ENCODE measurements at places on chromosomes 5 and 9.

GRCh38 chr5:95440825-95441224 lies 49.7 kb downstream of the FAM81B start:
- no peak for DNase-seq

- no peak for DNase-seq
Measured at GRCh38 chr9:117677572-117677971, 26.6 kb upstream of the TLR4 start.

DNA sequence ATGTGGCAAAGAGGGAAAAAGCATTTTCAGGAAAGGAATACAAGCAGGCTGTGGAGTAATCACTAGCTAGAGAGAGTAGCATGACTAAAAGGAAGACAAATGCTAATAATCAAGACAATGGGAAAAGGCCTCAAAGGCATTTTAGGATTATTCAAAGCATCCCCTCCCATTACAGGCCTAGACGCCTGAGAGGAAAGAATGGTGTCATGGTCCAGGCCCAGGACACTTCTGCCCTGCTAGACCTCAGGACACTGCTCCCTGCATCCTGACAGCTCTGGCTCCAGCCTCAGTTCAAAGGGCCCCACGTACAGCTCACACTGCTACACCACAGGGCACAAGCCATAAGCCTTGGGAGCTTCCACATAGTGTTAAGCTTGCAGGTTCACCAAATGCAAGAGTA lies 40.8 kb upstream of the SHISAL2B start:
- no peak for DNase-seq

DNA sequence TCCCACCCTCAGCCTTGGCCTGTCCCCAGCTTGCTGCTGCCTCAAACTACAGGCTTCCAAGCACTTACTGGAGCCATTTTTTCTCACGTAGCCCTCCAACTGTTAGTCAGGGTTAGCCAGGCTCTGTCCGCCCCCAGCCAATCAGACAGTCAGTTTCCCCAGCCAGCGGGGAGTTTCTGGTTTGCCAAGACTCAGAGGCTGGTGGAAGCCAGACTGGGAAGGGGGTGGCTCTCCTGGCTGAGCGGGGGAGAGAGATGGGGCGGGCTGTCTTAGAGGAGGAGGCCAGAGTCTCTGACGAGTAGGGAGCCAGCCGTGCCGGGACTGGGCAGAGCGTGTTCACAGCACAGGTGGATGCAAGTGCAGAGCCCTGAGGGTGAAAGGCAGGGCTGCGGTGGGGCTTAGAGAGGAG lies 15.3 kb downstream of the PROP1 start:
- no peak for DNase-seq

- no peak for DNase-seq
Measured at GRCh38 chr5:59287361-59287760, 606.2 kb downstream of the PDE4D start.

DNA sequence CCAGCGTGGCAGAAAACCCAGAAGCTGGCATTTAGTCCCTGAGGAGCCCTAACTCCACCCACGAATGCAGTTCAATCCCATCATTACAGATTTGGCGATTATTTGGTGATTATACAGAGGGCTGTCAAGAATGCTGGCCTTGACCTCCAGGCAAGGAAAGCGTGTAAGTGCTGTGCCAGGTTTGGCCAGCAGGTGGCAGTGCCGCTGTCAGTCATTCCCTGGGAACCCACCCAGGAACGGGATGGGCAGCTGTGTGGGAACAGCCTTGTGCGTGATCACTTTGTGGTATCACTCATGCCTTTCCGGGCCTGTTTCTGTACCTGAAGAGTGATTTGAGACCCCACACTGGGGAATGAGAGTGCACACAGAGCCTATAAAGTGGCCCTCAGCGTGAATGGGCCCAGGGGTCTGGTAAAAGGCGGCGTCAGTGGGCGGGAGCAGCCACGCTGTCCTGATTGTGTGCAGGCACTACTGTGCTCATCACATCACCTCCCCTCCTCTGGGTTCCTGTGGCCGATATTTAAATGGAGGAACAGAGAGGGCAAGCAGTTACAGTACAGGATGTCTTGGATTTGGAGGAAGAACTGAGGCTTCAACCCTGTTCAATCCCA lies 215.6 kb downstream of the ROR2 start:
- peak; percentile 5 for DNase-seq

GRCh38 chr9:31950756-31951155 lies 433.7 kb upstream of the ACO1 start:
- no peak for DNase-seq

GRCh38 chr9:102445181-102445747 lies 549.9 kb upstream of the CYLC2 start:
- DNase-seq: no peak

DNA sequence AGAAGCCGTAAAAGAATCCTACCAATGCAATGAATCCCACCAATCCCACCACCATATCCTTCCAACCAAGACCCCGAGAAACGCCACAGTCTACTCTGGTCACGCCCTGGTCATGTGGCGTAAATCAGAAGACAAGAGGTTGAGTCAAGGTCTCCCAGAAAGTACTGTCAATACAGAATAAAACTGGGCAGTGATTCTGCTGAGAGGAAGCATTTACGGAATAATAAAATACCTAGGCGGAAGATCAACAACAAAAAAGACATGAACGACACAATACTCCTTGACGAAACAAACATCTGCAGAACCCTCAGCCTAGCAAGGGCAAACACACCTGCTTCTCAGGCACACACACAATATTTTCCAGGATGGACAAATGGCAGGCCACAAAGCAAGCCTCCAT lies 62.8 kb downstream of the GOLM1 start:
- DNase-seq: no peak

GRCh38 chr9:90307891-90308290 lies 334.7 kb downstream of the DIRAS2 start:
- DNase-seq: no peak

- DNase-seq: no peak
Measured at GRCh38 chr5:175746851-175747250, 89.0 kb downstream of the HRH2 start.

- no peak for DNase-seq
Measured at GRCh38 chr9:91571036-91571435, 147.4 kb upstream of the NFIL3 start.

GRCh38 chr9:130983970-130984369 lies 25.0 kb upstream of the LAMC3 start:
- no peak for DNase-seq

- DNase-seq: no peak
Measured at GRCh38 chr5:14118551-14119320, 24.4 kb upstream of the TRIO start.

- DNase-seq: no peak
Measured at GRCh38 chr9:2193552-2193951, 178.4 kb downstream of the SMARCA2 start.

- no peak for DNase-seq
Measured at GRCh38 chr5:147418613-147419012, 91.3 kb downstream of the DPYSL3 start.

GRCh38 chr5:102777099-102777498 lies 22.0 kb downstream of the PAM start:
- no peak for DNase-seq

DNA sequence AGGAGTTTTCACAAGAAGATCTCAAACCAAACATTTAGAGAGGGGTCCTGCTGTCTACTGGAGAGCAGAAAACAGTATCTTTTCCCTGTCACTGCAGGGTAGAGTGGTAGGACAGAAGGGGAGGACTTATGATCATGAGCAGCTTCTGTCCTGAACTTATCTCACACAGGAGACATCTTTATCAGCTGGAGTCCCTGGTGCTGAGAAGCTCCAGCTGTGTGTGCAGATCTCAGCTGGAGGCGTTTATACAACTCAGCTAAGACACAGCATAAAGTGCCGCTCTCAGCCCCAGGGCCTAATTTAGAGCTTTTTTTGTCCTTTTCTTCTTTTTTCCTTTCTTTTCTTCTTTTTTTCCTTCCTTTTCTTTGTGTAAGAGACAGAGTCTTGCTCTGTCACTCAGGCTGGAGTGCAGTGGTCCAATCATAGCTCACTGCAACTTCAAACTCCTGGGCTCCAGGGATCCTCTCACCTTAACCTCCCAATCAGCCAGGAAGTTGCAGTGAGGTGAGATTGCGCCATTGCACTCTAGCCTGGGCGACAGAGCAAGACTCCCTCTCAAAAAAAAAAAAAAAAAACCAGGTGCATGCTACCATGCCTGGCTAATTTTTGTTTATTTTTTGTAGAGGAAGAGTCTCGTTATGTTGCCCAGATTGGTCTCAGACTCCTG lies 31.9 kb downstream of the CCDC125 start:
- no peak for DNase-seq

DNA sequence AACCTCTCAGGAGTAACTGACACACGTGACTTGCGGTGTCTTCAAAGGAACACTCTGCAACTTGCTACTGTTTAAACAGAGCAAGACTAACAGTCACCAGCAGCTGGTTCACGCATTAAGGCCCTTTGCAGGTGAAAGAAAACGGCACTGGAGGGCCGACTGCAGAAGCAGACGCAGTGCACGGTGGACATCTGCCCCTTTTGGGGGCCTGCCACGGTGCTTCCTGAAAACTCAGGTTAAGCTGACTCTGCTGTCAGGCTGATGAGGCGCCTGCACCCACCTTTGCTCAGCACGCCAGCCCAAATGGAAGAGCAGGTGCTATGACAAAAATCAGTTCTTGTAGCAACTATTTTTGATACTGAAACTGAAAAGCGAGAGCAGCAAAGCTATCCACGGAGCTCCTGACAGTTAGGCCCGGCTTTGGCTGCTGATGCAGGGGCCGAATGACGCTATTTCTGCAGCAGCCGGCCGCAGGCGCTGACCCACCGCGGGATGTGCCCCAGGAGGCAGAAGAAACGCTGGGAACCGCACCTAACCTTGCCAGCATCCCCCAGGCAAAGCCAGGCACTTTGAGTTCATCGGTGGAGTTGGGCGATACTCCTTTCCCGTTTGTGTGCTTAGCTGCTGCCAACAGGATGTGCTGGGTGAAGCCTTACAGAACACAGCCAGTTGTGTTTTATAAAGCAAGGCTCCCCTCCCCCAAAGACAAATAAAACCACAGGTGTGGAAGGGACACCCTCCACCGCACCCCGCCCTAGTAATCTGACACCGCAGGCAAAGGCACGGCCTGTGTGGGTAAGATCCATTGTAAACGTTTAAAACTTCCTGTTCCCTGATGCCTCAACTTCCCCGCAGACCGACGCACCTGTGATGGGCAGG lies 21.1 kb upstream of the TERT start:
- no peak for DNase-seq

- DNase-seq: no peak
Measured at GRCh38 chr5:140821375-140822280, at the start of gene PCDHA5. TSS of gene PCDHA5 (plus strand) at chr5:140821613.

- no peak for DNase-seq
Measured at GRCh38 chr5:108749128-108749861, 1.6 kb downstream of the FER start.

- DNase-seq: no peak
Measured at GRCh38 chr9:76181781-76182180, 212.4 kb downstream of the RFK start.

Measured in KG1 (cell line).